ENCODE measurements at places on chromosomes 1 and 21.
A peak's percentile ranks its signal among the peaks of the same experiment; 100 is the strongest.

GRCh38 chr1:33384040-33384812 lies 46.7 kb downstream of the PHC2 start:
- H3K27ac ChIP-seq = no peak overlapping the region
- peaks cover 3% of the 10 kb centered on the region for H3K36me3 ChIP-seq
- H3K27me3 ChIP-seq = peaks cover 5% of the 10 kb centered on the region
- no peak for DNase-seq
- no peak overlapping the region for H3K4me3 ChIP-seq
- no peaks in the 10 kb centered on the region for H3K4me1 ChIP-seq

- no peaks in the 10 kb centered on the region for H3K36me3 ChIP-seq
- no peak overlapping the region for H3K27ac ChIP-seq
- H3K4me3 ChIP-seq = no peak overlapping the region
- no peak for DNase-seq
- peaks cover 8% of the 10 kb centered on the region for H3K4me1 ChIP-seq
Observed at GRCh38 chr1:31396633-31397351, 16.2 kb upstream of the SERINC2 start.

- no peak overlapping the region for H3K27ac ChIP-seq
- no peaks in the 10 kb centered on the region for H3K36me3 ChIP-seq
- no peak overlapping the region for H3K4me3 ChIP-seq
- H3K4me1 ChIP-seq = no peaks in the 10 kb centered on the region
- DNase-seq = no peak
- H3K27me3 ChIP-seq = no peaks in the 10 kb centered on the region
Observed at GRCh38 chr1:102733491-102734236, 374.7 kb downstream of the COL11A1 start.

GRCh38 chr1:61247051-61247825 lies 164.9 kb downstream of the NFIA start:
- no peak overlapping the region for H3K4me3 ChIP-seq
- no peak overlapping the region for H3K27ac ChIP-seq
- DNase-seq = no peak
- H3K36me3 ChIP-seq = no peaks in the 10 kb centered on the region
- no peaks in the 10 kb centered on the region for H3K27me3 ChIP-seq
- H3K4me1 ChIP-seq = peaks cover 15% of the 10 kb centered on the region

GRCh38 chr1:197145446-197146024 lies 934 bp downstream of the ASPM start:
- peaks cover 9% of the 10 kb centered on the region for H3K4me1 ChIP-seq

DNA sequence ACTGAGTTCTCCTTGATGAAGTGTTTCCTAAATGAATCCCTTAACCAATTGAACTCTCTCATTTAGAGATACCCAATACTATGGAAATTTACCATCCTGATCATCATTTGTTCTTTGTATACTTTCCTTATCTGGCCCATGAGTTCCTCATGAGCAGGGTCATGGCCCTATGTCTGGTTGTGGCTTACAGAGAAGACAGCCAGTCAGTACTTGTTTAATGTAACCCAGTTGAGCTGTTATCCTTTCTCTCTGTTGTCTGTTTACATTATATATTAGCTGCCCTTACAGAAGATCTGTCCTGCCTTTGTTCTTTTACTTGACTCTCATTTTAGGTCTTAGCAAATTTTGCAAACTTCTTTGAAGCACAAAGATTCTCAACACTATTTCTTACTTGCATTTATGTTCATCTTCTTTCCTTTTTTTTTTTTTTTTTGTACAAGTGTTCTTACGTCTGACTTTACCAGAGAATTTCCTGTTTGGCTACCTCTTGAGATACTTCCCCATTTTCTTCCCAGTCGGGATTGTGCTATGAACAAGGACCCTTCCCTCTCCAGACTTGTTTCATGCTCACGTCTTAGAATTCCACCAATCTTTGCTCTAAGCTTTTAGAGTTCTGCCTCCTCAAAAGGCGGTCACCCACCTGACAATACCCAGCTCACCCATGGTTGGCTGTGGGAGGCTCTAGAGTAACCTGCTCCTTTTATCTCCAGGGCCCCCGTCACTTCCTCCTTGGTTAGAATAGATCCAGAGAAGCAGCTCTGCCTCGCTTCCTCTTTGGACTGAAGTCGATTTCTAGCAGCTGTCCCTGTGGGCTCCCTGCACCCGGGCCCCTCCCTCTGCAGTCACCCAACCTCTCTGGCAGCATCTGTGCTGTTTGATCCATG lies 53.6 kb upstream of the RUNX1 start:
- no peak overlapping the region for H3K4me3 ChIP-seq
- no peak for DNase-seq
- no peaks in the 10 kb centered on the region for H3K4me1 ChIP-seq
- H3K27me3 ChIP-seq = no peaks in the 10 kb centered on the region
- H3K27ac ChIP-seq = no peak overlapping the region
- no peaks in the 10 kb centered on the region for H3K36me3 ChIP-seq

DNA sequence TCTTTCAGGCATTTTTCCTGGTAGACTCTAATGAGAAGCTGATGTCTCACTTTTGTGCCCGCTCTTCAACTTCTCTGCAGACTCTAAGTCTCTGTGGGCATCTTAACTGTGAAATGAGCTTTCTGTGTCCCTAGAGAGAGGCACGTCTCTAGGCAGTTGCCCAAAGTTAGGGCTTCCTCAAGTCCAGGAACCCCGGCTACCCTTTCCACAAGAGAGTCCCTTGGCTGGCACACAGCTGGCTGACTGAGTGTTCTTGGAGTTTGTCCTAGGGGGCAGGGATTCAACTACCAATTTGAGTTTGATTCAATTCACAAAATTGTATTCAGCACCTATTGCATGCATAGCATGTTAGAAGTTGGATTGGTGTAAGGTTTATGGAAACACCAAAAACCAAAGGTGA lies 1.4 kb downstream of the GPR61 start:
- H3K36me3 ChIP-seq = no peaks in the 10 kb centered on the region
- H3K27me3 ChIP-seq = peaks cover 5% of the 10 kb centered on the region
- H3K27ac ChIP-seq = no peak overlapping the region
- peaks cover 9% of the 10 kb centered on the region for H3K4me1 ChIP-seq
- no peak for DNase-seq

DNA sequence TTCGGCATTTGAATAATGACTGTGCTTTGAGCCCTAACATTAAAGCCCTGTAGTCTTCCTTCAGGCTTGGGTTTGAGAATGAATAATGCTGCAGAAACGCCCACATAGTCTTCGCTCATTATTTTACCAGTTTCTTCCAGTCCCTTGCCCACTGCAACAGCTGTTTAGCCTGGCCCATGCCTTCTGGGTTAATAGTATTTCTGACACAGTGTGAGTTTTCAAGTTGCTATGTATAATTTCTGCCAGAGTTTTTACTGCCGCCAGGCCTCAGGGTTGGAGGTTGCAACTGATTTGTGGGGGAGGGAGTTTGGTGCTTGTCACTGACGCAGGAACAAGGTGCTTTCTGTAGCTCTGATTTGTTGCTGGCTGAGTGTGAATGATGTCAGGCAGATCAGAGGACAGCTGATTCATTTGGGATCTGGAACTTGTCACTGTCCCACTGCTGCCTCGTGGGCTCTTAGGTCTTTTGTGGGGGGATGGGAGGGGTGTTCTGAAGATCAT lies 109.8 kb downstream of the MAST2 start:
- H3K36me3 ChIP-seq = no peaks in the 10 kb centered on the region
- no peaks in the 10 kb centered on the region for H3K27me3 ChIP-seq
- peaks cover 8% of the 10 kb centered on the region for H3K4me1 ChIP-seq
- no peak overlapping the region for H3K4me3 ChIP-seq
- H3K27ac ChIP-seq = no peak overlapping the region

GRCh38 chr1:94864821-94865220 lies 44.7 kb downstream of the SLC44A3 start:
- no peaks in the 10 kb centered on the region for H3K36me3 ChIP-seq
- no peak overlapping the region for H3K27ac ChIP-seq
- H3K27me3 ChIP-seq = peaks cover 1% of the 10 kb centered on the region
- no peak overlapping the region for H3K4me3 ChIP-seq
- peaks cover 29% of the 10 kb centered on the region for H3K4me1 ChIP-seq
- no peak for DNase-seq

DNA sequence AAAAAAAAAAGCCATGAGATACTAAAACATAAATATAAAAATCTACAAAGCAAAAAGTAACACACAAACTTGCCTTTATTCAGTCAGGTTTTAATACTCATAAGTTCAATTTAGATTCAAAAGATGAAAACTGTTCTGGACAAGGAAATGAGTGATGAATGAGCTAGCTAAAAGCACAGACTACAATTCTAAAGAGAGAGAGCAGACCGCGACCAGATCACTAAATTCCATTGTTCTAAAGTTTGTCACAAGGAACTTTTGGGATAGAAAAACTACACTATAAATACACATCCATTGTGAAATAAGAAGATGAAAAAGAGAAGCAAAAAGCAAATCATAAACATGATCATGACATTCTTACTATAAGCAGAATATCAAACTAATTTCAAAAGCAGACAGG lies 1.7 kb downstream of the ODF2L start:
- H3K27ac ChIP-seq = no peak overlapping the region
- DNase-seq = no peak
- peaks cover 1% of the 10 kb centered on the region for H3K27me3 ChIP-seq
- peaks cover 24% of the 10 kb centered on the region for H3K4me1 ChIP-seq
- H3K36me3 ChIP-seq = no peaks in the 10 kb centered on the region

- peaks cover 4% of the 10 kb centered on the region for H3K4me1 ChIP-seq
- peak overlapping the region; percentile 89 for H3K4me3 ChIP-seq
- DNase-seq = no peak
- H3K27ac ChIP-seq = no peak overlapping the region
- H3K36me3 ChIP-seq = peaks cover 4% of the 10 kb centered on the region
- H3K27me3 ChIP-seq = peaks cover 5% of the 10 kb centered on the region
Observed at GRCh38 chr1:1374589-1374928, 448 bp downstream of the AURKAIP1 start.

DNA sequence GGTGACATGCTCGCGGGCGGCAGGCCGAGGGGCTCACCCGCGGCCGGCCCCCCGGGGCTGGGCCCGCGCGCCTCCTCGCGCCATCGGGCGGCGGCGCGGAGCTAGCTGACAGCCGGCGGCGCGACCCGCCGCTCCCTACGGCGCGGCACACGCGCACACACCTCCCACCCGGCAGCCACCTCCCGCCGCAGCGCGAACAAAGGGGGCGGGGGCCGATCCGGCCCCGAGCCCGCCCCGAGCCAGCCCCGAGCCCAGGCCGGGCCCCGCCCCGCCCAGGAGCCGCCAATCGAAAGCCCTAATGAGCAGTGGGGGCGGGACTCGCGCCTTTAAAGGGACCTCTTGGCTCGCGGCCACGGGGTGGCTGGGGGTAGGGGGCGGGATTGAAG lies at the start of gene KIF21B:
Gene KIF21B, minus strand, starts transcription at position 198 of the 386 bp plus-strand sequence. CDS start 331 bp downstream, outside the sequence.
- peaks cover 3% of the 10 kb centered on the region for H3K36me3 ChIP-seq
- H3K4me1 ChIP-seq = peaks cover 46% of the 10 kb centered on the region
- no peak within 1 kb of the TSS for H3K27ac ChIP-seq
- peaks cover 14% of the 10 kb centered on the region for H3K27me3 ChIP-seq

- no peaks in the 10 kb centered on the region for H3K27me3 ChIP-seq
- H3K36me3 ChIP-seq = no peaks in the 10 kb centered on the region
- H3K4me3 ChIP-seq = no peak overlapping the region
- H3K4me1 ChIP-seq = no peaks in the 10 kb centered on the region
- DNase-seq = no peak
Observed at GRCh38 chr1:216777148-216777547, 53.9 kb upstream of the ESRRG start.

DNA sequence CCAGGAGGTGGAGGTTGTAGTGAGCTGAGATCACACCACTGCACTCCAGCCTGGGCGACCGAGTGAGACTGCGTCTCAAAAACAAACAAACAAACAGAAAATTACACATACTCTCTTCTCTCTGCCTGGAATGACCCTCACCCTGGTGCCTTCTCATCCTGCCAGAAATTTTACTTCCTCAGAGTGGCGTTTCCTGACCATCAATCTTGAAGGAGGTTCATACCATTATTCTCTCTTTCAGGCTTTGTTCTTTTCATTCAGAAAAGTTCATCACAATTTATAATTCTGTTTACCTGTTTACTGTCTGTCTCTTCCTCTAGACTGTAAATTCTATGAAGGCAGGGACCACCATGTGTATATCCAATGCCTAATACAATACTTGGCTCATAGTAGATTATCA lies 79.3 kb downstream of the RPS6KA1 start:
- no peaks in the 10 kb centered on the region for H3K27me3 ChIP-seq
- no peak for DNase-seq
- peaks cover 5% of the 10 kb centered on the region for H3K4me1 ChIP-seq
- no peak overlapping the region for H3K4me3 ChIP-seq
- H3K36me3 ChIP-seq = no peaks in the 10 kb centered on the region
- no peak overlapping the region for H3K27ac ChIP-seq

DNA sequence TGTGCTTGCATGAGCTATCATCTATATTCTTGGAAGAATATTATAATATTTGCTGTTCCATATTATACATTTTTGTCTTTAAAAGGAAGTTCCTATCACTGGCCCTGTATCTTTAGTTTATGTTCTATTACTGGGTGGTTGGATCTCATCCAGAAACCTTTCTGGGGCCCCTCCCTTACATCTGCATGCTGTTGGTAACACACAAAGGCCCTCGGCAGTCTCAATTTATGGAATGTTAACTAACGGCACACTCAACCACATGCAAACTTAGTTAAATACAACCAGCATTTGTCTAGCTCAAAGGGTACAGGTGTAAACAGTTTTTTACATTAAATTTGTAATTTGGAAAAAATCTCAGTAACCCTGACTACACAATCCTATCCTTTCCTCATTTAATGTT lies 9.7 kb upstream of the HYI start:
- no peak for DNase-seq
- no peaks in the 10 kb centered on the region for H3K27me3 ChIP-seq
- H3K27ac ChIP-seq = no peak overlapping the region

DNA sequence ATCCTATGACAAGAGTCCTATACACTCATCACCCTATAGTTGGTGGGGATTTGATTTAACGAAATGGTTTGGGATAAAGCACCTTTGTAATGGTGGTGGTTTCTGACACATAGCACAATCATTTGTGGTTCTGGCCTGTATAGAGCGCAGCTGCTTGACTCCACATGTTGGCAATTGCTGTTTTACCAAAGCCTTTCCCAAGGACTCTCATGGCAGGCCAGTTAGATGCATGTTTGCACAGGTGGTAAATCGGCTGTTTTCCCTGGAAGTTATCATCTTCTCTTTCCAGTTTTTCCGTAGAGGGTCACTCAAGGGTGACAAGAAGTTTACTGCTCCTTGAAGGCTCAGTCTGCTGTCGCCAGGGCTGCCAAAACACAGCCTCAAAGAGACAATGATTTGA lies 17.1 kb upstream of the XPR1 start:
- no peak overlapping the region for H3K4me3 ChIP-seq
- H3K27me3 ChIP-seq = no peaks in the 10 kb centered on the region
- no peak overlapping the region for H3K27ac ChIP-seq
- no peaks in the 10 kb centered on the region for H3K36me3 ChIP-seq
- H3K4me1 ChIP-seq = peaks cover 8% of the 10 kb centered on the region

DNA sequence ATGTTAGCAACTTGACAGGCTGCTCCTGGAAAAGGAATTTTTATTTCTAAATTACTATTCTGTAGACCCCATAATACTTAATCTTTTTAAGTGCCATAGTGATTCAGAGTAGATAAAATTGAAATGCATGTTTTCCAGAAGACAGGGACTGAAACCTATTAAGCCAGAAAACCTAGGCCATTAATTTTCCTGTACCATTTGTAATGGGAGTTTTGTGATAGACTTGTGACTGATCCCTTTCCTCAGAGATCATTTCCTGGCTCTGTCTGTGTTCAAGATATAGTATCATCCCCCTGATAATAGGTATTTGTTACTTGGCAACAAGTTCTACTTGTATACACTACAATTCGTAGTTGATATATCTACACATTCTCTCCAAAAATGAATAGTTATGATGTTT lies 1609.8 kb downstream of the AMY1C start:
- no peaks in the 10 kb centered on the region for H3K4me1 ChIP-seq
- H3K4me3 ChIP-seq = no peak overlapping the region
- no peak for DNase-seq
- H3K36me3 ChIP-seq = no peaks in the 10 kb centered on the region
- no peak overlapping the region for H3K27ac ChIP-seq

All from endothelial cell (in vitro differentiated cells).